ENCODE measurements at places on chromosomes 7 and 10.

GRCh38 chr10:17236468-17237148, 8.6 kb downstream of the VIM start:
- no peak for DNase-seq

DNA sequence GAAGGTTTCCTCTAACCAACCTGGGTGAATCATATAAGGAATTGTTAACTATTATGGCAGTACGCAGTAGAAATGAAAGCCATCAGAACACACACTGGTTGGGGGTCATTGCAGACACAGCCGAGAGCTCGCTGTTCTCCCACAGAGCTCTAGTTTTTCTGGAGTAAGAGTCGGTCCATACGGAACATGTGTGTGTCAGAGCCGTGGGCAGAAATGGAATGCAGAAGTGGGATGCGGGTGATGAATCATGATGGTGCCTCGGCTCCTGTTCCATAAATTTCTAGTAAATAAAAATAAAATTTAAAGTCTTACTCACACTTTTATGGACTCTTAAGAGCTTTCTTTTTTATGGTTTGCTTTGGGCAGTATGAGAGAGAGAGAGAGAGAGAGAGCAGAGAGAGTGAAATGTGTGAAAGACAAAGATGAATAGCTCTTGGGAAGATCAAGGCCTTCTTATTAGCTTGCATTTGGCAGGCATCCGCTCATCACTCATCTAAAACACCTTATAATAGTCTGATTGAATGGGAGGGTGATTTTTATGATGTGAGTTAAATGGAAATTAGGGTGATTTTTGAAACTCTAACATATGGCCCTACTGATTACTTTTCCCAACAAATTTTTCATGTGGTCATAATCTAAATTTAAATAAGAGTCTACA, 98.8 kb upstream of the PFKP start:
- no peak for DNase-seq

- no peak for DNase-seq
Observed at GRCh38 chr7:64733550-64734240, 60.5 kb upstream of the ZNF138 start.

DNA sequence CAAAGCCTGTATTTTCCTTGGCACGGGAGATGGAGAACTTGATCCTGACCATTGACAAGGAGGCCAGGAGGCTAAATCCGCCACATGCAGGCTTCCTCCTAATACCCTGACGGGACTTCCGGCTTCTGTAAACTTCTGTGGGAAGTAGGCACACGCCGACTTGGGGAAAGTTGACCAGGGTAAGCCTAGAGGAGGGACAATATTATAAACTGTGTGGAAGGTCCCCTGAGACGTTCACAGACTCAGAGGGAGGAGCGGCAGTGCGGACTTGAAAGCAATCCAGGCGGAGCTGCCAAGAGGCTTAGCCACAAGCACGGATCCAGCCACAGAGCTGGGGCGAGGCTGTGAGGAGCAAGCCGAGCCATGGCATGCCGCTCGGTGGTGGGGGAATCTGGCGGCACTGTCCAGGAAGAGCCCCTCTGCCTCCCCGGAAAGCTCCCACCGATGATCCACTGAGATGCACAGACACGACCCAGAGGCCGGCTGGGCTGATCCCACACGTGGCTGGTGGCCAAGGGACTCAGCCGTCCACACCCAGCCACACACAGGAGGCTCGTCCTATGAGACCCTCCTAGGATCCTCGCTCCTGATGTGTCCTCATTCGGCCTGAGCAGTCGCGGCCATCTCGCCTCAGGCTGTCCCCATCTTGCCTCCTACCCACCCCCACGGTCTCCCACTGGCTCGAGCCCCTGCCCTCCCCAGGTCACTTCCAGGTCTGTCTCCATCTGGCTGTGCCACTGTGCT, 40.0 kb upstream of the INSIG1 start:
- DNase-seq: no peak
